ENCODE measurements at places on chromosomes 2 and 18.

- no peak for DNase-seq
These were observed 35.0 kb upstream of the PSMD14 start for GRCh38 chr2:161273038-161273760.

GRCh38 chr2:95032868-95033603, 7.5 kb downstream of the MAL start:
- no peak for DNase-seq

GRCh38 chr2:151891566-151892194, 63.5 kb upstream of the ARL5A start:
- no peak for DNase-seq

- no peak for DNase-seq
These were observed 93.8 kb upstream of the CXCR4 start for GRCh38 chr2:136211701-136212100.

DNA sequence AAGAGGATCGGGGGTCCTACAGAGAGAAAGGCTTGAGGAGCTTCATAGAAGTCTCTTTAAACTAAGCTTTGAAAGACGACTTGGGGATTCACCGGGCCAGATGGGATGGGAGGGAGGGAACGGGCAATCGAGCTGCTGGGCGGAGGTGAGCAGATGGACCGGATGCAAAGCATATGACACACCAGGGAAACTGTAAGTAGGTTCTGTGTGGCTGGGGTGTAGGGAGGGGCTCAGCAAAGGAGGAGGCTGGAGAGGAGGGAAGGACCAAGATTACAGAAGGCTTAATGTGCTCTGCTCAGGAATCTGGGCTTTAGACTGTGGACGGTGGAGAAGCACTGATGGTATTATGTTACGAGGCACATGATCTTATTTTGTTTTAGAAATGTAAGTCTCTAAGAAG, 131.5 kb downstream of the MAIP1 start:
- no peak for DNase-seq

- DNase-seq, result no peak
These were observed 852 bp downstream of the POLI start for GRCh38 chr18:54269893-54270844.

DNA sequence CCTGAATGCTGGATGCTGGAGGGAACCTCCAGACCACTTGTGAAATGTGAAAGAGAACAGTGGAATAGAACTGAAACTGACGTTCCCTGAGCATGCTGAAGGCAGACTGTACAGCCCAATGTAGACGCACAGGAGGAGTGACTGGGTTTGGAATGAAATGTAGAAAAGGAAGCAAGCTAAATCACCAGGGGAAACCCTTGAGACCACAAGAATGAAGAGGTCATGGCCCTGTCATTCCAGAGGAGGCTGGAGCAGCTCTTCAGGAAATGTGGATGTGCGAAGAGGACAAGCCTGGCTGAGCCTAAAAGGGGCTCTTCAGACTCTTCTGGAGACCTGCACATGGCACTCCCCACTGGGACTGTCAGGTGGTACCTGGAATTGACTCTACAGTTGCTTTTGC, 118.5 kb upstream of the ALPP start:
- no peak for DNase-seq

DNA sequence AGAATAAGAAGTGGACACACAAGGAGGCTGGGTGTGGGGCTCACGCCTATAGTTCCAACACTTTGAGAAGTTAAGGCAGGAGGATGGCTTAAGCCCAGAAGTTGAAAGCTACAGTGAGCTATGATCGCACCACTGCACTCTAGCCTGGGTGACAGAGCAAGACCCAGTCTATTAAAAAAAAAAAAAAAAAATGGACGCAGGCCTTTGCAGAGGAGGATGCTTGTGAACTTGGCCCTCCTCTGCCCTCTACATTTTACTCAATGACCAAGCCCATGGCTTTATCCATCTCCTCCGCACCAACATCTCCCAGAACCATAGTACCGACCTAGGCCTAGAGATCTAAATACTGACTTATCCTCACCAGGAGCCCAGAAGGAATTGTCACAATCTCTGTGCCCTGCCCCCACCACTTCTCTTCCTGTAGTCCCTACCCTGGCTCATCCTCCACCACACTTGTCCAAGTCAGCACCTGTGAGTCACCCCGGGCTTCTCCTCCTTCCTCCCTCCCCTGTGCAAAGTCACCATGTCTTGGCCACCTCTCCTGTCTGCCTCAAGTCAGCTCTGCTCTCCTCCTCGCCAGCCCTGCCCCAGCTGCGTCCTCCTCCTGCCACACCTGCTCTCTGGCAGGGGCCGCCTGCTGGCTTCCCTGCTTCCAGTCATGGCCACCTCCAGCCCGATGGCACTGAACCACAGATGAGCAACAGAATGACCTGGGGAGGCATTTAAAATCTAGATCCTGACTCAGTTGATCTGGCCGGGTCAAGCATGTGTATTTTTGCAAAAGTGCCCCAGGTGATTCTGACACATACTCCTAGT, 35.8 kb upstream of the ASPRV1 start:
- DNase-seq, result no peak

- DNase-seq, result no peak
These were observed 56.4 kb downstream of the PLB1 start for GRCh38 chr2:28552045-28552823.

DNA sequence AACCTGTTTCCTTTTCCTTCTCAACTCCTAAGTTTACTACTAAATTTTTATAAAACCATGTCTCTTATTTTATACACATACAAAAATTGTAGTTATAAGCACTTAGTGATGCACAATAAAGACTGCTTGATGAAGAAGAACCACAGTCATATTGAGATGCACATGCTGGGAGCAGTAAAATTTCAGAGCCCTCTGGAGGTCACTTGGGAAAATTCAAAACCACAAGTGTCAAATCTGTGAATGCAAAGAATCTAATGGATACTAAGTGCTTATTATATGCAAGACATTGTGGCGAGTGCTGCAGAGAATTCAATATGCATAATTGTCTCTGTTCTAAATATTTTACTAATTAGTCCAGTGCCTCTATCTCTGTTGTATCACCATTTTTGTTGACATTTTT, 180.5 kb downstream of the VWC2L start:
- no peak for DNase-seq

DNA sequence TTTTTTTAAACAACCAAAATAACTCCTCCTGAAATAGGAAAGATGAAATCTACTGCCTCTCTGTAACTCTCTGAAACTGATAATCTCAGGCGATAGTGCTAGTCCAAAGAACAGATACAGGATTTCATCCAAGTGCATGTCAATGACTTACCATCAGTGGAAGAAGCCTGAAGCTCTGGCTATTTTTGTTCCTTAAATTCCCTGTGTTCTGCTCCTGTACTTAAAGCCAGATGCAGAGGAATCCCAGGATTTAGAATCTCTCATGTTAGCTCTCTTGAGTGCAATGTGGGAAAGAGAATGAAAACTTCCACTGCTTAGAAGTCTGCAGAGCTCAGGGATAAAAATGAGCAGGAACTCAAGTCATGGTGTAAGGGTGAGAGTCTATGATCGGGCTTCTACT, 291.9 kb downstream of the TCF4 start:
- DNase-seq, result no peak

GRCh38 chr2:216493334-216493685, 5.3 kb upstream of the RPL37A start:
- DNase-seq, result no peak

- no peak for DNase-seq
These were observed 57.2 kb downstream of the NCK2 start for GRCh38 chr2:105801961-105802360.

GRCh38 chr2:148819019-148819585, 55.9 kb upstream of the KIF5C start:
- DNase-seq, result no peak

DNA sequence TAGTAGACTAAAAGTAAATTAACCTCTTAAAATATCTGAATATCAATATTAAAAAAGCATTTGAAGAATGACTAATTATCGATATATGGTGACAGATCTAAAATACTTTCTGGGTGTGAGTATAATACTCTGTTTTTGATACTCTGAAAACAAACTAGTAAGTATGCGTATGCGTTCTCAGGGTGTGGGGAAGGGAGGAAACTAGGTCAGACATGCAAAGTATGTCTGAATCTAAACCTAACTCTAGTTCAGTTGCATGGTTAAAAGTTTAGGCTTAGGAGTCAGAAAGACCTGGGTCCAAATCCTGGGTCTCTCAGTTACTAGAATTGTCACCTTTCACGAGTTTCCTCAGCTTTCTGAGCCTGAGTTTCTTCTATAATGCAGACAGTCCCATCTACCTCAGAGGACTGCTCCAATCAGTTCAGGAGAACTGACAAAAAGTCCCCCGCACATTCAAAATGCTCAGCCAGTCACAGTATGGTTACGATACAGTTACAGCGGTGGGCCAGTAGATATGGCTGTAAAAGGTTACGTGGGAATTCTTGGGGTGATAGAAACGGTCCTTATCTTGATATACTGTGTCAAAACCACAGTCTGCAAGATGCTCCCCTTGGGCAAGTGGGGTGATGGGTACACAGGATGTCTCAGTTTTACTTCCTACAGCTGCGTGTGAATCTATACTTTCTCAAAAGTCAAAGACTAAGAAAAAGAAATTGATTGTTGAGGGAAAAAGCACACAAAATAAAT, 29.2 kb downstream of the UNC50 start:
- DNase-seq, result no peak

DNA sequence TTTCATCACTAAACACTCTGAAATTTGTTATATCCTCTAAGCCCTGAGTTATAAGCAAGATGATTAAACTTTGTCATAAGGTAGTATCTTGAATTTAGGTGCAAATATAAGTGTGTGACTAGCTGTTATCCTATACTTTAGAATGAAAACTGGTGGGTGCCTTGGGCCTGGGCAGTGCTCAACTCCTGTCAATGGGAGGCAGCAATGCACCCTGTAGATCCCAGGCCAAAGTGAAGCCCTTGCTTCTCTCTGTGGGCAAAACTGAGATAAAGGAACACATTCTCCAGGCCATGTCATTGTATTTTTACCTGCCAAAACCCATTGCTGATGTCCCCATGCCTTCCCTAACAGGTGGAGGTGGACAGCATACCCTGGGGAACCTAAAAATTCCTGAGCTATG, 525.2 kb downstream of the TNS1 start:
- DNase-seq, result no peak

- no peak for DNase-seq
These were observed 74.8 kb downstream of the VAPA start for GRCh38 chr18:9988665-9989064.

DNA sequence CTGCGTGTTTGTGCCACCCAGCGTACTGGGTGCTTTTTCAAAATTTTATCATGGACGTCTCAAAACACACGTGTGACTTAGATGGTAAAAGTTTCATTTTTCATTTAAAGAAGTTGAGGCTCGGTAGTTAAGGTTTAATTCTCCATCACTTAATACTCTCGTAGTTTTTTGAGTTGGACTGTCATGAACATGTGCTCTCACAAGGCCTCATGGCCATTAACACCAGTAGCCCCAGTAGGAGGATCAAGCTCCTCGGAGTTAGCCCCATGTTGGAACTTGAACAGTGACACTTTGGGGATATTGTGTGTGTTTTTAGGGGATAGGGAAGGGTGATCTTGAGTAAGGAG, 15.3 kb downstream of the NMUR1 start:
- no peak for DNase-seq

GRCh38 chr2:140667203-140667602, 1463.6 kb downstream of the LRP1B start:
- DNase-seq, result no peak

DNA sequence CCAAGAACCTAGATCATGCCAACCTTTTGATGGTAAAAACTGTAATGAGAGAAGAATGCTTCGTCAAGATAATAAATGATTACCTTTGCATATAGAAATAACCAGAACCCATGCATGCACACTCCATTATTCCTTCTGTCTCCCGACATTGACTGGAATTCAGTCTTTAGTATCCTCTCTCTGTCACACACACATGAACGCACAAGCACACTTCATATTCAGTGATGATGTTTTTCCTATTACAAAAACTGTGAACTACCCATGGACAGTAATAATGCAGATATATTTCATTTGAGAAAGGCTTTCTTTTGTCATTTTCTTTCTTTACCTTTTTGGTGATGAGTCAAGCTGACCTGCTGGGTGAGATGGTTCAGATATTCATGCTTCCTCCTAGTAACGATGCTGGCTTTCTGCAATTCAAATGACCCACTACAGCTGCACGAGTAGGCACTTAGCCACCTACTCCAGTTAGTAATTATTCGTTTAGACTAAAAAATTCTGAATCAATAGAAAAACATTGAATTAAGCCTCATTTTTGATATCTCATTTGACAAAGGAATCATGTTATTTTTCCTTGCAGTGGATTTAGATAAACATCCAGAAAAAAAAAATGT, 382.2 kb downstream of the TGIF1 start:
- DNase-seq, result no peak

DNA sequence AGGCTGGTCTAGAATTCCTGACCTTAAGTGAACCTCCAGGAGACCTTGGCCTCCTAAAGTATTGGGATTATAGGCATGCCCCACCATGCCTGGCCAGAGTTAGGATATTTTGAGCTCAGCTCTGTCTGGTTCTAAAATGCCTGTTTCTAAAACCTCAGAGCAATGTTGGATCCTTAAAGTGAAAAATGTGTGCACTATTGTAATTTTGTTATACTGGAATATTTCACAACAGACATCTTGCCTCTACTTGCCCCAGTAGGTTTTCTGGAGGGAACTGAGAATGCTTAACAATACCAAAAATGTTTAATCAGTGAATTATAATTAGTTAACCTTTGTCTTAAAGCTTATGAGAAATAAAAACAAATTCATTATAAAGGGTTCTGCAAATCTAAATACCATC, 144.6 kb upstream of the CCDC195 start:
- DNase-seq, result no peak

DNA sequence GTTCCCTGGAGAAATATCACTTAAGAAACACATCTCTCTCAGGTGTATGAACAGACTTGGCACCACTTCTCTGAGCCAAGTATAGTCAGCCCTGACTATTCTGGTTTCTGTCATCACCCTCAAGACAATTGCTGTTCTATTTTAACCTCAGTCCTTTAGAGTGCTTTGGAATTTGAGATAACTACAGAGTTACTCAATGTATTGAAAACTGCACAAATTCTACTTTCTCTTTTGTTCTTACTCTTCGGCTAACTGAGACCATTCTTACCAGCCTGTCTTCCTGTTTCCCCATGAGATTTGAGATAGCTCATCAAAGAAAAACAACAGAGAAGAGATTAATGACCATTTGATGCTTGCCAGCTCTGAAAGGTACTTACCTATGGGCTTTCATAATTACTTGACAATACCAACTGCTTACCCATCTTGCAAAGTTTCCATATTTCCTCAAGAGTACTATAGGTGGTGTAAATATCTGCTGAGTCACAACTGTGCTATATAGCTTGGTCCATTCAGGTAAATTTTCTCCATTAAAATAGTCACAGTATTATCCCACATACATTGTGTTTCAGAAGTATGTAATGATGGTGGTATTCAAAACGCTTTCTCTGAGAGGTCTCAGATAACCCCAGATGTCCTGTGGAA, 467.5 kb upstream of the CHST9 start:
- no peak for DNase-seq

DNA sequence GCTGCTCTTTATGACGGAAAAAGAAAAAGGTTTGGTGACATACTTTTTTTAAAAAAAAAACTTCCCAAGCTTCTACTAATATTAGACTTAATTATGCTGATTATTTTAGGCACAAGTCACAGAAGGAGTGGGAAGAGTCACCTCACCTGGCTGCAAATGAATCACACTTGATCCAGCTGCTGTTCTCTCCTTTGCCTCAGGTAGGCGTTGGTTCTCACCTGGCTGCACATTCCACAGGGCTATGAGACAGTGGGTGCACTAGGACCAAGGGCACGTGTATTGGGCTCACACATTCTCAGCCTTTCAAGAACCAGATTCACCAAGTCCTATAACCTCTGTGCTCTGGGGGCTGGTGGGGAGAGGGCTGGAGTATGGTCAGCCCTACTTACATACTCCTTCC, 93.3 kb downstream of the TGFA start:
- no peak for DNase-seq

- no peak for DNase-seq
These were observed 18.9 kb upstream of the BIN1 start for GRCh38 chr2:127125821-127126220.
